Stimulated activated CD4-positive, alpha-beta T cell treated with anti-CD3 and anti-CD28 coated beads, Interleukin-15, amount 100 ng/mL, for 48 hours (primary cell): ENCODE measurements at places on chromosomes 5 and 9.

GRCh38 chr9:87278971-87279733 lies 218.5 kb upstream of the DAPK1 start:
- no peak for DNase-seq

DNA sequence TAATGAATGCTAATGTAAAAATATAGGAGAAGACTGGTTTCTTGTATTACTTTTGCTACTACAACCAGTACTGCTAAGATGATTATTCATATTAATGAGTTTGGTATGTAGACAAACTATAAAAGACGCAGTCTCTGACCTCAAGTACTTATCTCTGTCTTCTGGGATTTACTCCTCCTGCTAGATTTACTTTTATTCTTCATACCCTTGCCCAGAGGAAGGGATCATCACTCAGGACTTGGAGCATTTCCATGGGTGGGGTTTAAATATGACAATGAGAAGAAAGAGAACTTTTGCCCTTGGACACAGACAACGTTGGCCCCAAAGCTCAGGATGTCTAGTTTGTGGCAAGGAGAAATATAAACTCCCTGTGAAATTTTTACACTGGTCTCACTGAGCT lies 126.1 kb downstream of the BNC2 start:
- DNase-seq = no peak

GRCh38 chr5:158435161-158435616 lies 576.2 kb upstream of the CLINT1 start:
- peak; percentile 3 for DNase-seq

DNA sequence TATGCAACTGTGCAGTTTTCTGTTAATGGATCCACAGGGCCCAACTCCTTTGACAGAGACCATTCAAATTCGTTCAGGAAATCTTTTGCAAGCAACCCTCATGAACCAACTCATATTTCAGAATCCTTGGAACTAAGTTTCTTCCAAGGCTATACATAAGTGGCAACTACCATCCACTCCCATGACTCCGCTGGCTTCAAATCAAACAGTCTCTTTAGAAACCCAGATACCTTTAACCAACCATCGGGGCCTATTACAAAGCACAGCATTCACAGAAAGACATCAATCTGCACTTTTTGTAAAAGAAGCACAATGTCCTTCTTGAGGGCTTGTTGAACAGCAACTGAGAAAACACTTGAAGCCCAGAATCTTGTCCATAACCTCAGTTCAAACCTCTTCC lies 526.9 kb downstream of the DTWD2 start:
- no peak for DNase-seq

DNA sequence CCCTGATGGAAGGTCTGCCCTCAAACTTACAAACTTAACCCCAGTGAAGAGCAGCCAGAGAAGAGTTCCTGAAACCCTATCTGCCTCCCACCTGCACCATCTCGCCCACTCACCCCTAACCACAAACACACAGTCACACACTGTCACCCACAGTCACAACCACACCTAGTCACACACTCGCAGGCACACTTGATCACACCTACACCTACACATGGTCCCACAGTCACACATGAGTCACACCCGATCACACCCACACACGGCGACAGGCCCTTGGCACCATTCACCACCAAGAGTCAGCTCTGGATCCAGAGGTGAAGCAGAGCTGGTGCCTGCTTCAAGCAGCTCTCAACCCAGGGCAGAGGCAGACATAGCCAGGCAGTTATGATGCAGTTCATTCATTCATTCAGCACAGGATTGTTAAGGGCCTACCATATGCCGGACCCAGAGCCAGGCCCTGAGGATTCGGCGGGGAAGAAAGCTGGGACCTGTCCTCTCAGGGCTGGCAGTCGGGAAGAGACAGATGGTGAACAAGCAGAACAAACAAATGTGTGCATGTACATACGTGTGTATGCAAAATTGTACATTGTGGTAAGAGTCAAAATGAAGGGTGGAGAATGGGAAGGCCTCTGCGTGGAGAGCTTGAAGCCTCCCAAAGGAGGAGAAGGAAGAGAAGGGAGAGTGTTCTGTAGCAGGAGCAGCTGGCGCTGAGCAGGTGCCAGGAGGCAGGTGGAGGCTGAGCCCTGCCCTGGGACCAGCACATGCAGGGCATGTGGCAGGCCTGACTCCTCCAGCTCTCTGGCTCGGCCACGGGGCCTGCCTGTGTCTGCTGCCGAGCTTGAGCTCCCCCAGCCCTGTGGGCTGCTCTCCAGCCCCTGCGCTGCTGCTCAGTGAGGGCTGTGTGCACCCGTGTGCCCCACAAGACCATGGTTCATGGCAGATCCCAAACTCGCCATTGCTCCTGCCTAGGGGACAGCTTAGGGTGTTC lies 6.4 kb downstream of the TSPAN17 start:
- DNase-seq = peak; percentile 85

DNA sequence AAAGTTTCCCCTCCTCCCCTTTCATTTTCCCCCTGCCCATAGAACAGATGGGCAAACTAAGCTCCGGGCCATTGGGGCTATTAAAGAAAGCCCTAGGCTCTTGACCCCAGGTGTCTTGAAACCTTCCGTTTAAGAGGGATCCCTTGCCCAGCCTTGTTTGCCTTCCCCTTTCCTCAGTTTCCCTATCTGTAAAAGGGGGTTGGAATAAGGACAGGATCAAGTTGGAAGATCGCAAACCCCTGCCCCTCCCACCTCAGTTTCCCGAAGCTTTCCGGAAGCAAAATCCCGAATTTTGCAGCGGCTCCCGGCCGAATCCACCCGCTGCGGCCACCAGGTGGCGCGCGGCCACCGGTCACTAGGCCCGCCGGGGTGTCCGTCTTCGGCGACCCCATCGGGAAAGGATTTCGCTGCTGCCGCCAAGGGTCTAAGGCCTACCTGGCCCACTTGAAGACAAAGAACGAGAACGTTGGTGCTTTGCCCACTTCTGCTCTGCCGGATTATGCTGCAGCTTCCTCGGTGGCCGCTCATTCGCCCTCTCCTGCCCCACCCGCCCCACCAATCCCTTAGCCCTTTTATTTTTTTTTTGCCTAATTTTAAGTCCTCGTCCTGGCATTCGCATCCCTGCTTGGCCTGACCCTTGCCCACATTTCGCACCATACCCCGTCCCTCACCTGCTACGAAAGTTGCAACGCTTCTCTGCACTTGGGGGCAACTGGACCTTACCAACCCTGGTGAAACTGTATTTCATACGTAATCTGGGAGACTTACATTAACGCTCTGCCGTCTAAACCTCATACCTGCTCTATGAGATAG lies 962 bp upstream of the NR6A1 start:
- DNase-seq = no peak

GRCh38 chr5:5291357-5291756 lies 131.1 kb upstream of the ICE1 start:
- no peak for DNase-seq

- DNase-seq = peak; percentile 79
These were observed 1.3 kb upstream of the PHPT1 start for GRCh38 chr9:136847826-136848392.

DNA sequence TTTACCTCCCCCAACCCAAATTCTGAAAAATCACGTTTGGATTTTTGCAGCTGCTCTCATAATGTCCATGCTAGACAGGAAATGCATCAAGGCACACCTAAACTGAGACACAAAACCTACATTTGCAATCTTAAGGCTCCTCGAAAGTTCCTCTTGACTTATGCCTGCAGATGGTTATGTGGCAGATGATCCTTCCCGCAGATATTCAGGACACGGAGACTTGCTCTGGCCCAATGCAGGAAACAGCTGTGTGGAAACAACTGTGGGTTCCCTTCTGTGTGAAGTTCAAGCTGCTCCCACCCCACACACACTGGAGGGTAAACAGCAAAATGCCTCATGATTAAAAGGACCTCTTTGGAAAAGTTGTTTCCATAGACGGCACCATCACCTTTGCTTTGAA lies 253.8 kb downstream of the EBF1 start:
- DNase-seq = no peak

DNA sequence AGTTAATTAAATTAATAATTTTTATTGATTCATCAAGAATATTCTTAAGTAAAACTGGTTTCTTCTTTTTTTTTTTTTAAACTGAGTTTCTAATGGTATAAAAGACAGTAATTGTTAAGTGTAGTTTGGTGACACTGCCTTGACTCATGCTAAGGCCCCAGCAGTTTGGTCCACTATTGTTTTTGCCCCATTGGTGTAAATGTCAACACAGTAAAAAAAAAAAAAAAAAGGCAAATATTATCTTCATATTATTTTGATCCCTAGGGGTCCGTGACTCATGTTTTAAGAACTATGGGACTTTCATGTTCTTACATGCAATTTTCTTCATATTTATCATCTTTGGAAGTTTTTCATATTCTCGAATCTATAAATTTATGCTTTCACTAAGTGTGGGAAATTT lies 29.2 kb upstream of the JAK2 start:
- DNase-seq = no peak

- DNase-seq = no peak
These were observed 33.6 kb upstream of the ACOT12 start for GRCh38 chr5:81427566-81427965.

GRCh38 chr9:16633794-16634193 lies 236.7 kb downstream of the BNC2 start:
- no peak for DNase-seq

GRCh38 chr9:16309469-16310271 lies 560.8 kb downstream of the BNC2 start:
- DNase-seq = no peak

- no peak for DNase-seq
These were observed 21.7 kb upstream of the TCOF1 start for GRCh38 chr5:150335778-150336177.

GRCh38 chr9:17349831-17350230 lies 215.0 kb downstream of the CNTLN start:
- DNase-seq = no peak
